ENCODE measurements at places on chromosomes 3 and 15. TPM values are rescaled to one million over a fixed set of nuclear protein-coding genes. Genes with fewer than 3 reads are reported as not detected.
A peak's percentile ranks its signal among the peaks of the same experiment; 100 is the strongest.

DNA sequence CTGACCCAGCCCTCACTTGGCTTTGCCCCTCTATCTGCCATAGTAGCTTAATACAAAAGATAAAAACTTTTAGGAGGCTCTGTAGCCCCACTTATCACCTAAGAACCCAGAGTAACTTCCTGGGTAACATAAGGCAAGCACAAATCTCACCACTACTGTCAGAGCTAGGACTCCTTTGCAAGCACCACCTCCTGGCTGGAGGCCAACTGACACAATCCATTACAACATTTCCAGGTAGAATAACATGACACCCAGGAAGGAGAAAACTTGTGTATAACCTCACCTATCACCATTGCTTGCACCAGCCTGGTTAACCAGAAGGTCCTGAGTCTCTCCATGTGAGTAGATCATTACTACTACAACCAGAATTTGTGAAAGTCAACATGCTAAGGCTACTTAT lies 230.0 kb downstream of the TUSC7 start:
- DNase-seq: no peak

DNA sequence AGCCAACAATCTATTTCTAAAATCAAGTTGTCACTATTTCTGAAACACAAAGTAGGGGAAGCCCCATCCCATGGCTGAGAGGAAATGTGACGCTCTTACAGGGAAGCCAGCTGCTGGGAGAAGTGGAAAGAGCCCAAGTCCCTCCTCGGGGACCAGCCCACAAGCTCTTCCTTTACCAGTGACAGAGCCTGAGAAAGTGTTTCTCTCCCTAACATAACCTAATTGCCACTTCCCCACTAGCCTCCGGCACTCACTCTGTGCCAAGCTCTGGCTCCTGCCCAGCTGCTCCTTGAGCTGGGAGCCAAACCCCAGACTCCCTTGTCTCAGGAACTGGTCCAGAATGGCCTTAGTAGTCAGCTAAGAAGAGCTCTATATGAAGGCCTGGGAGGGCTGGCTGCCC lies 42.9 kb downstream of the TNFAIP8L3 start:
- no peak for DNase-seq

DNA sequence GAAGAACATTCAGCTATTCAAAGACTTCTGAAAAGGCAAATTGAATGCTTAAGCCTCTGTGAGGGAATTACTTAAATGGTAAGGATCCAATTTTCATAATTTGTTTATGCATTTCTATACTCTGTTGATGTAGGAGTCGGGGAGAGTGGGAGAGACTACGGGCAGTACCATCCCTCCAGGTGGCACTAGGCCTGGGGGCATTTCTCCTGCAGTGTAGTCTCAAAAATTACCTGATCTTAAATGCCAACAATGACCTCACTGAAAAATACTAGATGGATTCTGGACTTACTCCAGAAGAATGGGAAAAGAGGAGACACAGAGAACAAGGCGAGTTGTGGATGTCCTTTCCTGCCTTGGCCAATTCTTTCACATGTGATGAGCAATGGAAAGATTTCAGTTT lies 77.8 kb upstream of the PLXND1 start:
- DNase-seq: no peak

- DNase-seq: no peak
Measured at GRCh38 chr3:100912976-100913545, 80.2 kb downstream of the ABI3BP start.

GRCh38 chr15:98899272-98900021 lies 108.1 kb downstream of the PGPEP1L start:
- no peak for DNase-seq

DNA sequence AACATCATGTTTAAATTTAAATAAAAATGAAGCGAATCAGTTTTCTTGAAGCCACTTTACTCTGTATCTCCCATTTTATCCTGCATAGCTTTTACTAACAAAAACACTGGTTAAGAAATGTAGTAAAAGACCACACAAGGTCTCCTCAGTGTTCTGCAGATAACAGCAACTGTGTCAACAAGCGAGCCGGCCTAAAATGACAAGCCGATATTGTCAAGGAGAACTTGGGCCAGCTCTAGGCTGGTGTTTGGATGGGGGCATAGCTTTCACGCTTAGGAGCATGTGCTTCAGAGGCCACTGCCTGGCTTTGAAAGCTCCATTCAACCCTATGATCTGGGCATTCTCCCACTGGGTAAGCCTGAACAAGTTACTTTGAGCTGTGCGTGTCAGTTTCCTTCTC lies 38.1 kb downstream of the MFSD1 start:
- DNase-seq: no peak

- DNase-seq: no peak
Measured at GRCh38 chr3:144384241-144384979, 412.8 kb downstream of the DIPK2A start.

GRCh38 chr3:49729966-49730609 lies 6.3 kb upstream of the GMPPB start:
- no peak for DNase-seq

GRCh38 chr3:139394116-139394515 lies 4.7 kb upstream of the COPB2 start:
- DNase-seq: no peak

- no peak for DNase-seq
Measured at GRCh38 chr3:66476852-66477381, 23.9 kb downstream of the LRIG1 start.

DNA sequence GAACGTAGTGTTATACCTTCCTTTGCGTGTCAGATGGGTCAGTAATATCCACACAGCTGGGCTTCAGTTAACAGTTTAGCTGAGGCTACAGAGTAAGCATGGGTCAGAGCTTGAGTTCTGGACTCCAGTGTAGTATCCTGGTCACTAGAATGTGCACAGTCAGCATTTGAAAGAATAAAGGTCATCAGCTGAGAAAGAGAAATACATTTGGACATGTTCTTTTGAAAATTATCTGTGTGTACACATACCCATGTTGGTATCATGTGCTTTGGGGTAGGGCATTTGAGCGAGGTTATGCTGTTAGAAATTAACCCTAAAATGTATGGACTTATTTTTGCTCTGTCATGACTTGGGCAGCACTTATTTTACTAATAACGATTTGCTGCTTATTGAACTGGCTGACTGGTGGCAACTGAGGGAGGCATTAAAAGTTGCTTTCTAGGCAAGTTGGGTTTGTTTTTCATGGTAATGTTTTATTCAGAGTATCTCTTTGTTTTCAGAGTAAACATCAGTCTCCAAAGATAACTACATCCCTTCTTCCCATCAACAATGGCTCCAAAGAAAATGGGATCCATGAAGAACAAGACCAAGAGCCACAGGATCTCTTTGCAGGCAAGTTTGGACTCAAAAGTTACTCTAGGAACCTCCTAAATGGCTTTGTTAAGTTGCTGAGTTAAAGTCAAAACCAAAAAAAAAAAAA lies 16.4 kb downstream of the SNX1 start:
- no peak for DNase-seq

DNA sequence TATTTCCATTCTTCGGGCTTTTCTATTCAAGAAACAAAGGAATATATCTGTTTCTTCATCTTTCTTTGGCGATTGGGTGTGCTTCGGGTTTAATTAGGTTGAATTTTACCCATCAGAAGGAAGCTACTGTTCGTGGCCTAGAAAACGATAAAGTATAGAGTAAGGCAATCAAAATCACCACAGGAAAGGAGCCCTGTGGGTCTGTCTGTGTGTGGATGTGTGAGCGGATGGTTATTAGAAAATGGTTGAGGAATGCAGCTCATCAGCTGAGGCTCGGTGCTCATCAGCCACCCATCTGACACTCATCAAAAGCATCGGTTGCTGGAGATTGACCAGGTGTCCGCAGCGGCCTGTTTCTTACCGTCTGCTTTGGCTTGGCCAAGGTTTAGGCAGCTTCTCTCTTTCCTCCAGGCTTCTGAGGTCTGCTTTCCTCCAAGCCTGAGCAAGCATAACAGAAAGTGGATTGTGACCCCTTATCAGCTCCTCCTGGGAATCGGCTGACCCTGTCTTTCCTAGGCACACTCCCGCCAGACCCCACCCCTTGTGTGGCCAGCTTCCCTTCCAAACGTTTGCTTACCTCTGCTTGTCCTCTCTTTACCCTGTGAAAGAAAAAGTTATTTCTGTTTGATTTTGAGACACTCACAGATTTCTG lies 17.6 kb upstream of the ISLR start:
- DNase-seq: no peak

DNA sequence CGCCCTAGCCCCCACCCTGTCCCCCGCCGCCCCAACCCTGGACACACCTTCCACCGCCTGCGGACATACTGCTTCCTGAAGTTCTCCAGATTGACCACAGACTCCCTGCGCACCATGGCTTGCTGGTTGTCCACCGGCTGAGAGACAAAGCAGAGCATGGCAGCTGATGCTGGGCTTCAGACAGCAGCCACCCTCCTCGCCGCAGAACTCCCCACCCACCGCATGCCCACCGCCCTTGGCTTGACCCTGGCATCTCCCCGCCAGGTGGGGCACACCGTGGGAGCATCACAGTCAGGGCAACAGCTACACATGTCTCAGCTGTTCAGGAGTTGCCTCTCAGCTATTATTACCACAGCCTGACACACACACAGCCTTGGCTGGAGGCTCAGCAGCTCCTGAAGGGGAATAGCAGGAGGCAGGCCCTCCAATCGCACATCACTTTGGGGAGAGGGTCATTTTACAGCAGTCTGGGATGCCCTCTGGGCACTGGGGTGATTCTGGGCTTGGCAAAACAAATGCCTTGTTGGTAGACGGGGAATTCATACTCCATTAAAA lies 78.4 kb upstream of the HERC1 start:
- DNase-seq: no peak

- no peak for DNase-seq
Measured at GRCh38 chr3:52280050-52280461, 1.6 kb upstream of the WDR82 start.

- DNase-seq: no peak
Measured at GRCh38 chr15:80662757-80663553, 32.2 kb upstream of the ABHD17C start.

DNA sequence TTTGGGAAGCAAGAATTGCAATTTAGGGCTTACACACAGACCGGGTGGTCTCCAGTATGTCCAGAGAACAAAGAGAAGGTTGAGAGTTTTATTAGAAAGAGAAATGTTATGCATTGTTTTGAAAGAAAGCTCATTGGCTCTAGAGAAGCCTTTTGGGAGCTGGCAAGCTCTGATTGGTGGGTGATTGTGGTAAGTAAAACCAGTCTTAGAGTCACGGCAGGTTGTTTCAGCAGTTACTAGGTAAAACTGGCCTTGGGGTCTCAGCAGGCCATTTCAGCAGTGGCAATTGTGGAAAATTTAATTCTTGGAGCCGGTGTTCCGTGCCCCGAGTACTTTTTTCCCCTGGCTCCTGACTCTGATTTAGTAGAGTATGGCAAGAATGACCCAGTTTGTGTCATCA lies 78.1 kb downstream of the MRPL46 start:
- DNase-seq: no peak

GRCh38 chr15:85743392-85744055 lies 51.2 kb downstream of the KLHL25 start:
- no peak for DNase-seq

DNA sequence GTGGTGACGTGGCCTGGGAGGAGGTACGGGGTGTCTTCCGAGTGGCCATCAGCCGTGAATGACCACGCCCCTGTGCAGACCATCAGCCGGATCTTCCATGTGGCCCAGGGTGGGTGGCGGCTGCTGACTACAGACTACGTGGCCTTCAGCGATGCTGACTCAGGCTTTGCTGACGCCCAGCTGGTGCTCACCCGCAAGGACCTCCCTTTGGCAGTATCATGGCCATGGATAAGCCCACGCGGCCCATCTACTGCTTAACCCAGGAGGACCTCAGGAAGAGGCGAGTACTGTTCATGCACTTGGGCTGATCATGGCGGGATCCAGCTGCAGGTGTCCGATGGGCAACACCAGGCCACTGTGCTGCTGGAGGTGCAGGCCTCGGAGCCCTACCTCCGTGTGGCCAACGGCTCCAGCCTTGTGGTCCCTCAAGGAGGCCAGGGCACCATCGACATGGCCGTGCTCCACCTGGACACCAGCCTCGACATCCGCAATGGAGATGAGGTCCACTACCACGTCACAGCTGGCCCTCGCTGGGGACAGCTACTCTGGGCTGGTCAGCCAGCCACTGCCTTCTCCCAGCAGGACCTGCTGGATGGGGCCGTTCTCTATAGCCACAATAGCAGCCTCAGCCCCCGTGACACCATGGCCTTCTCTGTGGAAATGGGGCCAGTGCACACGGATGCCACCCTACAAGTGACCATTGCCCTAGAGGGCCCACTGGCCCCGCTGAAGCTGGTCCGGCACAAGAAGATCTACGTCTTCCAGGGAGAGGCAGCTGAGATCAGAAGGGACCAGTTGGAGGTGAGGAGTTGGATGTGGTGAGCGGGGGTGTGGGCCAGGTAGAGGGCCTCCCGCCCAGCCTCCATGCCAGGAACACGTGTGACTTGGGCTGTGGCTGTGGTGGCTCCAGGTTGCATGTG lies 178.4 kb downstream of the TBC1D2B start:
- no peak for DNase-seq

DNA sequence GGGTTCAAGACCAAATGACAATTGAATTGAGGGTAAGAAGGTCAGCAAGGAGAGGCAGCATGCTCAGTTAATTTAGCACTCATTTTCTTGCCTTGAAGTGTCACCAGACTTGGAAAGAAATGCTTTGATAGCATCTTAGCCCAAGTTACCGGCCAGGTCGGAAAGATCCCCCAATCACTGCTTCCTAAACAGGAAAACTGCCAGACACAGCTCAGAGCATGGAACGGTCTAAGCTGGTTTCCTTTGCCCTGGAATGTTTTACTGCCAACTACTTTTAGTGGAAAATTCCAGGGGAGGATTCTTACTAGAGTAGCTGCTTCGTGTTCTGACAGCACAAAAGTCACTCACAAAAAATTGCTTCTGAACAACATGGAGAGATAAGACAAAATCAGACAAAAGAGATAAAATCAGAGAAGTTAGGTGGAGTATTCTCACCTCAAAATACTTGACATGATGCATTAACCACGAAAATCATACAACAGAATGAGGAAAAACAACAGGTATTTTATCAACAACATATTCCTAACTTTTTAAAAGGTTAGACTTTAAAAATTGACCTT lies 65.5 kb downstream of the CCR4 start:
- no peak for DNase-seq

- DNase-seq: peak; percentile 33
Measured at GRCh38 chr3:31981206-31982181, at the start of the genes OSBPL10 and ZNF860. OSBPL10 (minus strand) TSS chr3:31981262; CDS start chr3:31981179, 83 bp downstream. ZNF860 (plus strand) TSS chr3:31981750; CDS start chr3:31989080, 7,330 bp downstream.

DNA sequence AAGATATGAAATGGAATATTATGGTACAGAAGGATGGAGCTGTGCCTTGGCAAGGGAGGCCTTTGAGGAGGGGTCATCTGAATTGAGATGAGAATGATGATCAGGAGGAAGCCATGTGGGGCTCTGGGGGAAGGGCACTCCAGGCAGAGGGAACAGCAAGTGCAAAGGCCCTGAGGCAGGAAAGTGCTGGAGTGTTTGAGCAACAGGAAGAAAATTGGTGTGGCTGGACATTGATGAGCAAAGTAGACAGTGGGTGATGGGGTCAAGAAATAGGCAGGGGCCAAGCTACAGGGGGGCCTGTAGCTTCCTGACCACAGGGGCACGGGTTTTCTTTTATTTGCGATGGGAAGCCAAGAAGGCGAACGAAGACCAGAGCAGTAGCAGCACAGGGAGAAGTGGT lies 3.3 kb upstream of the GP9 start:
- no peak for DNase-seq

GRCh38 chr15:69288531-69289341 lies 10.0 kb upstream of the PAQR5 start:
- DNase-seq: no peak

The ADPRH gene
- total RNA-seq: 6.0 TPM

The OXNAD1 gene
- 41.8 TPM for total RNA-seq

The SLC12A1 gene
- not detected for total RNA-seq

The RGMA gene
- 0.08 TPM for total RNA-seq

The USP50 gene
- not detected for total RNA-seq

The FBXO40 gene
- total RNA-seq: not detected

The PLCL2 gene
- 19.1 TPM for total RNA-seq

The LSAMP gene
- not detected for total RNA-seq

The MESP2 gene
- not detected for total RNA-seq

The C3orf20 gene
- not detected for total RNA-seq

The PLAAT1 gene
- 0.25 TPM for total RNA-seq

All from activated naive CD8-positive, alpha-beta T cell treated with anti-CD3 and anti-CD28 coated beads for 36 hours (primary cell).